Stimulated activated CD8-positive, alpha-beta memory T cell treated with anti-CD3 and anti-CD28 coated beads, Interleukin-7, amount 100 ng/mL, for 48 hours (primary cell): ENCODE measurements at places on chromosomes 13 and 19.

DNA sequence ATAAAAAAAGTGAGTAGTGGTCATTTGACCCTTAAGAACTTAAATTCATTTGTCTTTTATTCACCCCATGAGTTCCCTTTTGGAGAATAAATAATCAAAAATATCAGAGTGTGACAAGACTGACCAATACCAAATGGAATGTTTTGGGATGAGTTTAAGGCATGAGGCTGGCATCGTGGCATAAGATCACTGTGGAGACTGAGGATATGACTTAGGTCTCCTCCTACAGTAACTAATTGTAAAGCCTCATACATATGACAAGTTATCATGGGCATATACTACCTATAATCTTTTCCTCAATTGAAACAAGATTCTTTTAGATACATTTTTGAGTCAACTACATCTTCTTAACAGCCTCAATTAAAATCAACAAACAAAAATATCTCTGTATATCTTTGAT lies 782.0 kb downstream of the SLITRK1 start:
- no peak for DNase-seq

GRCh38 chr13:60230593-60230992 lies 66.9 kb upstream of the DIAPH3 start:
- no peak for DNase-seq

DNA sequence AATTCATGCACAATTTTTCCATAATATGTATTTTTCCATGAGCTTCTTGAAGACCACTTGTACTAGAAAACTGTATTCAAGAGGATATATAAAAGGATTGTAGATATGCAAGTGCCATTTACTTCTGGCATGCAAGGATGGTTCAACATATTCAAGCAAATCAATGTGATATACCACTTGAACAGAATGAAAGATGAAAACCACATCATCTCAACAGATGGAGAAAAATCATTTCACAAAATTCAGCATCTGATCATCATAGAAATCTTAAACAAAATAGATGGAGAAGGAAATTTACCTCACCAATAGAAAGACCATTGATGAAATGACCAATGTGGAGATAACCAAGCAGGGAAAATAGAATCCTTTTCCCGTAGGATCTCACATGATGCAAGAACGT lies 5.1 kb upstream of the ZNF816 start:
- no peak for DNase-seq

DNA sequence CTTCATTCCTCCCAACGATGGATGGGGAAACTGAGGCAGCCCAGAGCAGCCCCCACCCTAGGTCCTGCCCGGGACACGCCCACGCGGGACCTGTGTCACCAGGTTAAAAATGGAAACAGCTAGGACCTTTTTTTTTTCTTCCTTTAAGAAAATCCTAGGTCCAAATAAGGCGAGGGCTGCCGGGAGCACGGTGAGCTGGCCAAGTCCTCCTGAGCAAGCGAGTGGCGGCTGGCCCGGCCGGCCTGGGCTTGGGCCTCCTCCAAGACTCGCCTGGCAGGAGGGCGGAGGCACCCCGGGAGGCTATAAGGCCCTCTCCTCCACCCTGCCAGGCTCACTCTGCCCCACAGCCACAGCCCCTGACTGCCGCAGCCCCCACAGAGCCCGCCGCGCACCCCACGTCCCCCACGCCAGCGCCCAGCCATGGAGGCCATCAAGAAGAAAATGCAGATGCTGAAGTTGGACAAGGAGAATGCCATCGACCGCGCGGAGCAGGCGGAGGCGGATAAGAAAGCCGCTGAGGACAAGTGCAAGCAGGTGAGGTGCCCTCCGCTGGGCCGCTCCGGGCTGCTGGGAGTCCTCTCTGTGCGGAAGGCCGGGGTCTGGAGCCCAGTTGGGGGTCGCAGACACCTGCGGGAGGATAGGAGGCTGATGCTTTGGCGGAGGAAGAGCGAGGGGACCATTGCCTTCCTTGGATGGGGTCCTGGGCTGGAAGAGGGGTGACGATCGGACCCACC lies 8.9 kb upstream of the TPM4 start:
- no peak for DNase-seq

- DNase-seq = no peak
Observed at GRCh38 chr19:41307954-41308449, 2.0 kb upstream of the CCDC97 start.

DNA sequence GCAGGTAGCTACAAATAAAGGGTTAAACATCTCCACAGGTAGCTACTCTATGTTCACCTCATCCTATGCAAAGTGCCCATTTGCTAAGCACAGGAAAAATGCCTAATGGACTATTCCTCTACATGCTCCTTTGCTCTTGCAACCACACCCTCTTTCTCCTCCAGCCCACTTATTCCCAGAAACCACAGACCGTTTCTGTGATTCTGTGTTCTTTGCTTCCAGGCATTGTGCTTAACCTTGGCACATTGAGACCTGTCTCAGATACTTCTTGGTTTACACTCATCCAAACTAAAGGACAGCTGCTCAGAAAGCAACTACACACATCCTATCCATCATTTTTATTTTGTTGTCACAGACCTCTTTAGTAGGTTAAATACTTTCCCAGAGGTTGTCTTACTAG lies 785.0 kb upstream of the MIR17HG start:
- no peak for DNase-seq

DNA sequence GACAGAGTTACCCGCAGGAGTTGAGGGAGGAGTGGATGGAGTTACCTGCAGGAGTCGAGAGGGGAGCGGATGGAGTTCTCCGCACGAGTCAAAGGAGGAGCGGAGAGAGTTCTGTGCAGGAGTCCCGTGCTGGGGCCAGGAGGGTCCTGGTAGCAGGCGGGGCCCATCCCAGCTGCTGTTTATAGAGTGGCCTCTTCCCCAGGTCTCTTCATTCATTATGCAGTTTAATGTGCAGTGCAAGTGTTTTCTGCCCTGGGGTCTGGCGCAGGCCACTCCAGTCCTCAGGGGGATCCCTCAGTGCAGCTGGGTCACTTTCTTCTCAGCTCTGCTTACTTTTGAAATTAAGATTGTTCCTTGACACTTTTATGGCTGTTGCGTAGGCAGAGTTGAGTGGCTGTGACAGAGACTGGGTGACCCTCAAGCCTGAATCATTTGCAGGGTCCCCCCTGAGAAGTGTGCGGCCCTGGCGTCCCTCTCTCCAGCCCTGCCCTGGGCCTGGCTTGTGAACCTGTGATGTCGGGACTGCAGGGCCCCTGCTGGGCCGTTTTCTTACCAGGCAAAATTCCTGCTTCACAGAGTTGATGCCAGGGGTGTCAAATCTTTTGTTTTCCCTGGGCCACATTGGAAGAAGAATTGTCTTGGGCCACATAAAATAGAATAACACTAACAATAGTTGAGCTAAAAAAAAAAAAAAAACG lies 17.9 kb downstream of the TFDP1 start:
- no peak for DNase-seq

GRCh38 chr19:7781157-7781556 lies 18.1 kb downstream of the CLEC4M start:
- no peak for DNase-seq

- DNase-seq = no peak
Observed at GRCh38 chr19:1754636-1755466, 1.5 kb downstream of the ONECUT3 start.

DNA sequence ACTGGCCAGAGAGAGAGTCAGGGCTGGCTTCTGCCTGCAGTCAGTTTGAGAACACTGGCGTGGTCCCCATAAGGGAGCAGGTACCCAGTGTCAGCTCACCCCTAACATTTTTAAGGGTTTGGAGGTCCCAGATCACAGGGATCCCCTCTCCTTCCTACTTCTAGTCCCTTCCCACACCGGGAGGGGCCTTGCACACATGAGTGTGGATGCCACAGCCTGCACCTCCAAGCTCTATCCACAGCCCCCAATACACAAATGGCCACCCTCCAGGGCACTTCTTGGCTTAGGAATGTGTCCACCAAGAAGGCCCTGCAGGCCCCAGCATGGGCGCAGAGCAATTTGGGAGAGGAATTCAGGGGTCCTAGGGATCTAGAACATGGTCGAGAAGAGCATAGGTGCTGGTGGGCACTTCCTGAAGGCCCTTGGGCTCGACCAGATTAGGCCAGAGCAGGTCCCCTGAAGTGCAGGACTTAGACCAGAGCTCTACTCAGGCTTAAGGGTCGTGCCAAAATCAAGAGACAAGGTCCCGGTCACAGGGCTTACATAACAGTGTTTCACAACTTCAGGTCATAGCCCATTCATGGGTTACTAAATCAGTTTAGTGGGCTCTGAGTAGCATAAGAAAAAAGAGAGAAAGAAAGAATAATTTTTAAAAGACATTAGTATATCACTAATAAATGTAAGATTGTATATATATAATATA lies 16.0 kb downstream of the FXYD5 start:
- DNase-seq = no peak

DNA sequence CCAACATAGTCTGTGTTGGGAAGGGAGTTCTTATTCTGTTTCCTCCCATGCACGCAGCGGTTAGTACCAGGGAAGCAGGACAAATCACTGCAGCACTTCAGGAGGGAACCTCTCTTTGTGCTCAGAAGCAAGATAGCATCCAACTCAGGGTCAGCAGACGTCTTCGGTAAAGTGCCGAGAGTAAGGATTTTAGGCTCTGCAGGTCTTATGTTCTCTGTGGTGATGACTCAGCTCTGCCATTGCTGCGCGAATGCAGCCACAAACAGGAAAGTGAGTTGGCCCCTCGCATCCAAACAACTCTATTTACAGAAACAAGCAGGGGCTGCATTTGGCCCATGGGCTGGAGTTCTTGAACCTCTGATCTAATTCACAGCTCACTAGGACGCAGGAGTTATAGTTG lies 122.1 kb upstream of the SPATA13 start:
- DNase-seq = no peak

GRCh38 chr13:48318821-48319511 lies 15.4 kb downstream of the RB1 start:
- DNase-seq = no peak

DNA sequence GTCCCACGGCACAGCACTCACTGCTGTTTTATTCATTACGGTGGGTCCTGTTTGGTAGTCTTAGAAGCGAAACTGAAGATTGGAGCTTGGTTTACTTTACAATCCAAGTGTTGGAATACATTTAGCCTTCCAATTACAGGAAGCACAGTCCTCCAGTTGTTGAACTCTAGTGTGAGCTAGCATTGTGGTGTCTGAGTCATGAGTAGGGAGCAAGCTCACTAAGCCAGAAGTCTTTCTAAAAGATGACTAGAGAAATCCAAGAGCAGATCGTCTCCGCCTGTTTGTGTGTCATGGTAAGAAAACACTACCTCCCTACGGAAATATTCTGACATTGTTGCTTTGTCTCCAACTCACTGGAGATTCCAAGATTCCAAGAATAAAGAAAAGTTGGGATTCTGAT lies 10.1 kb upstream of the SHISA2 start:
- no peak for DNase-seq

DNA sequence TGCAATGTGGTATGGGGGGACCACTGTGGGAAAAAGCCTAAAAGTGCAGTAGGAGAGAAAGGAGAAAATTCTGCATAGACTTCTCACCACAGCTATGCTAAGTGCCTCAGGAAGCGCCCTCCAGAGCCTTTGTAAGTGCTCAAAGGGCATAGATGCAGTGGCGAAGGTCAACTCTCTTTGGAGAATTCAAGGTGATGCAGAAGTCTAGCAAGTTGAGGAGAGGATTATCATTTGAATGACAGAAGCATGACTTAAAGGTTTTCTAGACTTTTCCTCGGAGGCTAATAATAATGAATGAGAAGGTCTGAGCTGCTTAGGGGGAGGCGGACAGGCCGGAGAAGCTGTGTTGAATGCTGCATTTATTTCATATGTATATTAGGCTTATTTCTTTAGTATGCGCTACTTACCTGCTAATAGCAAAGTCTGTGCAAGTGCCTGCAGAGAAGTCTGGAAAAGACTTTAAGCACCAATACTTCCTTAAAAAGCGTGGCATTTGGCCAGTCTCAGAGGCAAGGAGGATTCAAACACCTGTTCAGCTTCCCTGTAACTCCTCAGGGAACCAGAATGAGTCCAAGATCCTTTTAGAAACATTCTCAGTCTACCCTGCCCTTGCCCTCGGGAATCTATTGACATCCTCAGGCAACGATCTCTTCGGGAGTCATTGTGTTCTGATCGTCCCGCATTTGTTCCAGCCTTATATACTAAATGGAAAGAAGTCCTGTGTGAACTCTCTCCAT lies 56.2 kb downstream of the FLT1 start:
- no peak for DNase-seq

GRCh38 chr13:101698400-101698799 lies 245.9 kb downstream of the ITGBL1 start:
- no peak for DNase-seq

- no peak for DNase-seq
Observed at GRCh38 chr13:98054301-98054700, 88.6 kb upstream of the FARP1 start.

DNA sequence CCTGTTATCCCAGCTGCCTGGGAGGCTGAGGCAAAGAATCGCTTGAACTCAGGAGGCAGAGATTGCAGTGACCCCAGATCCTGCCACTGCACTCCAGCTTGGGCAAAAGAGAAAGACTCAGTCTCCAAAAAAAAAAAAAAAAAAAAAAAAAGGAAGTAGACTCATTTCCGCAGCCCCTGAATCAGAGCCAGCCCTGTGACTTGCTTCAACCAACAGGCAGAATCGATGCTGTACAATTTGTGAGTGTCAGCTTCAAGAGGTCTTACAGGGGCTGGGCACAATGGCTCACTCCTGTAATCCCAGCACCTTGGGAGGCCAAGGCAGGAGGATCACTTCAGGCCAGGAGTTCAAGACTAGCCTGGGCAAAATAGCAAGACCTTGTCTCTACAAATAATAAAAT lies 12.8 kb downstream of the ANKRD27 start:
- DNase-seq = no peak

DNA sequence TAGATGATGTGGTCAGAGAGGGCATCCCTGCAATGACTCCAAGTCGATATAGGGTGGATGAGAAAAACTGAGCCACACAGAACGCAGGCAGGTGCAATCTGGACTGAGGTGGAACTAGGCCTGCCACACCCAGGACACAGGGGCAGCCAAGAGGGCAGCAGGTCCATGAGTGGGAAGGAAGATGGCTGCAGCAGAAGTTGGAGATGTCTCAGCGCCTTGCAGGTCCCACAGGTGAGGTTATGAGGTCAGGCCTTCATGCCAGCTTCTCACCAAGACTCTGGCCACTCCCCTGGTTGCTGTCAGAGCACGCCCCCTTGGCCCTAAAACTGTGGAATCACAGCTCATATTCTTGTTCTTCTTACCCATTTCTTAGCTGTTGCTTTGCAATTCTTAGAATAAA lies 147.7 kb upstream of the VSTM2B start:
- no peak for DNase-seq

- DNase-seq = no peak
Observed at GRCh38 chr13:81116461-81117282, 775.7 kb upstream of the SPRY2 start.

- DNase-seq = no peak
Observed at GRCh38 chr13:112467236-112467635, 91.1 kb downstream of the SPACA7 start.

DNA sequence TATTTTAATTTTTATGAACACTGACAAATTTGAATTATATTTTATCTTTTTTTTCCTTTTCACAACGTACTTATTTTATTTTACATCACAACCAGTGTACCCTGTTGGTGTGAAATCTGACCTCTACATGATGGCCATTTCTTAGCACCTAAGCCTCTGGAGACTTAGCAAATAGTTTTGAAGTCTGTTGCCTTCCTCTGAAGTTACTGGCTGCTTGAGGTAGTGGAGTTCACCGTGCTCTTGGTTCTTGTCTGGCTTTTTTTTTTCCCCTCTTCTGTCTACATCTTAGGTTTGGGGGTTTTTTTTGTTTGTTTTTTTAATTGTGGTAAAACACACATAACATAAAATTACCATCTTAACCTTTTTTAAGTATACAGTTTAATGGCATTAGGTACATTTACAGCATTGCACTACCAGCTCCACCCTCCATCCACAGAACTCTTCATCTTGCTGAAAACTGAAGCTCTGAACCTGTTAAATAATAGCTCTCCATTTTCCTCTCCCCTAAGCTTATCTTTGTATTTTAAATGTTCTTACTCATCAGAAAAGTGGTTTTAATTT lies 94.1 kb upstream of the MLNR start:
- no peak for DNase-seq
